CD8-positive, alpha-beta memory T cell (primary cell): ENCODE measurements at places on chromosomes 1 and 21. TPM values are rescaled to one million over a fixed set of nuclear protein-coding genes. Genes with fewer than 3 reads are reported as not detected.

GRCh38 chr21:34220556-34221195 is 143.1 kb upstream of the KCNE2 start:
- no peak for DNase-seq

- no peak for DNase-seq
These were observed 41.7 kb downstream of the NFIA start for GRCh38 chr1:61124078-61124477.

DNA sequence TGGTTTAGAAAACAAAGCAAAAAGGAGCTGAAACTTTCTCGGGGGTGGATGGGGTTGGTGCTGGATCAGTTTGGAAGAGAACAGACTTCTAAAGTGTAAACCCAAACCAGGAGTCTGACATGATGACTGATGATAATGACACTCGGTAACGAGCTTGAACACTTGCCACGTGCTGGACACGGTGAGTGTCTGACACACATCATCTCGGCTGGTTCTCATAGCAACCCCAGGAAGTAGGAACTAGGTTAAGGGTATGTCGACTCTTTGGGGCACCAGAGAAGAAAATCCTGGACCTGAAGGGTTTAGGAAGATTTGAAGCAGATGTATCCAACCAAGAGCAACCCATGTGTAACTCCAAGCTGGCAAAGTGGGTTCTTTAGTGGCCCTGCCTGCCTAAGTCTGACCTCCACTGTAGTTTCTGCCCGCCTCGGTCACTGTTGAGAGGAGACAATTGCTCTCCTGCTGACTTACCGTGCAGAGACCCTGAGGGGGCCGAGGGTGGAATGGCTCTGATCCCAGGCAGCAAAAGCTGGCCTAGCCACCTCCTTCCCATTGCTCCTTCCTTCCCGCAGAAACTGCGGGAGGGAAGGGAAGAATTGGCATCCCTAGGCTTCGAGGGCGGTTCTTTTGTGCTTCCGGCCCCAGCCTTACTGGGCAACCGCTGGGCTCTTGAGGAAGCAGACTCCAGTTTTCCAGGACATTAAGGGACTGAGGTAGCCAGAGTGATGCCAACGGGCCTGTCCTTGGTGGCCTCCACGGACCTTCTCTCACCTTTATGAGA is 156.0 kb downstream of the TOMM20 start:
- no peak for DNase-seq

- no peak for DNase-seq
These were observed 114.2 kb upstream of the ATP1A1 start for GRCh38 chr1:116258668-116259419.

DNA sequence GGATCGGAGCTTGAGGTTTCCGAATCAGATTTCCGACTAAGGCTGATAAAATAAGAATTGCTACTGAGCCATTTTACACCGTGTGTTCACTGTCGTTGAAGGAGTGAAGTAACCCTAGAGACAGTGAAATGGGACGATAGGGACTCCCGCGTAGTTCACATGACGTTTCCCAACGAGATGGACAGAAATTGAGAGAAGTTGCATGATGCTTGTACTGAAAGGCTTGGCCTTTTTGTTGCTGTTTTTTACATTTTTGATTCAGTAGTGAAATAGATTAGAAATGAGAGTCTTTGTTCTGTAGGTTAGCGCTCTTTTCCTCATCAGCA is 1.2 kb downstream of the KHDRBS1 start:
- DNase-seq, result no peak

DNA sequence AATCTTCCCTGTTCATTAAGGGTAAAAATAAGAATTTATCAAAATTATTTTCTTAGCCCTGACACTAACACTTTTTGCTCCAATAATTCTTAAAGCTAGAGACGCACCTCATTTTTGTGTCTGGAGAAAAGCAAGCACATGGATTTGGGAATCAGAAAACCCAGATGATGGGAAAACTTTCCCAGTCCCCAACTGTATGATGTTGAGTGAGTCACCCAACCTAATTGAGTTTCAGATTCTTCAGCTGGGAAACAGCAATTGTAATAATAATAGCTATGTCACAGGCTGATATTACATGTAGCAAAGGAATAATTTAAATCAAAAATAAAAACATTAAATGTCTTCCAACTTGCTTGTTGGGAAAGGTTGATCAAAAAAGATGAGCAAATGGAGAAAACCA is 159.0 kb downstream of the MIS18A start:
- DNase-seq, result no peak

- no peak for DNase-seq
These were observed 74.0 kb upstream of the BRINP3 start for GRCh38 chr1:190551638-190552037.

DNA sequence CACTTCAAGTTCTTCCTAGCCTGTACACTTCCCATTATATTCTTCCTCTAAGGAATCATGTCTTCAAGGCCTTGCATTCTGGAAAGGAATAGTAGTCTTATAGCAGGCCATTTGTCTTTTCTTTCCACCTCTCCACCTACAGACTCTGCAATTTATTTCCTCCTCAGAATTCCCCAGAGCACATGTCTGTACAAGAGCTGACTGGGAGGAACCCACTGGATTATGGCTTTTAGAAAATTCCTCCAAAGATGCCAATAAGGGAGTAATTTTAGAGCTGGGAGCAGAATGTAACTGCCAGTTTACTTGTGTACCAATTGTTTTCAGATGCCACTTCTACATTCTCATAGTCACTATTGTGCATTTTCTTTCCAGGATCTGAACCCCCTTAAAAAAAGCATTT is 3.4 kb upstream of the PSMG1 start:
- DNase-seq, result no peak

- no peak for DNase-seq
These were observed 2.2 kb downstream of the CRYBG2 start for GRCh38 chr1:26351590-26352337.

GRCh38 chr1:46676531-46676930 is 4.9 kb downstream of the TEX38 start:
- DNase-seq, result no peak

GRCh38 chr1:70840260-70840953 is 207.2 kb downstream of the PTGER3 start:
- no peak for DNase-seq

GRCh38 chr1:185733818-185734735 is at the start of gene HMCN1:
HMCN1 (plus strand) TSS chr1:185734391; CDS start chr1:185734780, 389 bp downstream.
- DNase-seq, result peak; percentile 1

- DNase-seq, result no peak
These were observed 56.6 kb upstream of the CR2 start for GRCh38 chr1:207397525-207397926.

The C1orf115 gene
- 0.18 TPM for total RNA-seq

The KIRREL1 gene
- total RNA-seq, result 0.04 TPM

The TRIM67 gene
- total RNA-seq, result not detected

The LENEP gene
- 0.62 TPM for total RNA-seq

The OMA1 gene
- total RNA-seq, result 17.6 TPM

The EXO1 gene
- 65.8 TPM for total RNA-seq

The OR2W3 gene
- not detected for total RNA-seq

The KCNQ4 gene
- total RNA-seq, result 0.16 TPM

The CYP4A11 gene
- total RNA-seq, result not detected

The AKR7A3 gene
- total RNA-seq, result 0.50 TPM

The CD1E gene
- total RNA-seq, result not detected
